ENCODE measurements at places on chromosomes 3 and 15. TPM values are rescaled to one million over a fixed set of nuclear protein-coding genes. Genes with fewer than 3 reads are reported as not detected.
A peak's percentile ranks its signal among the peaks of the same experiment; 100 is the strongest.

DNA sequence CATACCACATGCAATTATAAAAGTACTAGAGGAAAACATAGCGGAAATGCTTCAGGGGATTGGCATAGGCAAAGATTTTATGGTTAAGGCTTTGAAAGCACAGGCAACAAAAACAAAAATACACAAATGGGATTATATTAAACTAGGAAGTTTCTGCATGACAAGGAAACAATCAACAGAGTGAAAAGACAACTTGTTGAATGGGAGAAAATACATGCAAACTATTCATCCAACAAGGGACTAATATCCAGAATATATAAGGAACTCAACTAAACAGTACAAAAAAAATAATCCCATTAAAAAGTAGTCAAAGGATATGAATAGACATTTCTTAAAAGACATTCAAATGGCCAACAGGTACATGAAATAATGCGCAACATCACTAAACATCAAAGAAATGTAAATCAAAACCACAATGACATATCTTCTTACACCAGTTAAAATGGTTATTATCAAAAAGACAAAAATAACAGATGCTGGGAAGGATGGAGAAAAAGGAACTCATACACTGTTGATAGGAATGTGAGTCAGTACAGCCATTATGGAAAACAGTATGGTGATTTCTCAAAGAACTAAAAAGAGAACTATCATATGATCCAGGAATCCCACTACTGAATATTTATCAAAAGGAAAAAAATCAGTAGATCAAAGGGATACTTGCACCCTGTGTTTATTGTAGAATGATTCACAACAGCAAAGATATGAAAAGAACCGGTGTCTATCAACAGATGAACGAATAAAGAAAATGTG lies 39.1 kb downstream of the COPS2 start:
- H3K27me3 ChIP-seq: no peaks in the 10 kb centered on the region
- no peaks in the 10 kb centered on the region for H3K4me1 ChIP-seq
- H3K36me3 ChIP-seq: no peaks in the 10 kb centered on the region
- H3K4me3 ChIP-seq: no peak overlapping the region

GRCh38 chr3:100702082-100702979 lies 7.0 kb upstream of the TFG start:
- H3K27ac ChIP-seq: no peak overlapping the region
- H3K4me3 ChIP-seq: no peak overlapping the region
- H3K27me3 ChIP-seq: peaks cover 10% of the 10 kb centered on the region
- no peak for DNase-seq
- no peaks in the 10 kb centered on the region for H3K36me3 ChIP-seq

DNA sequence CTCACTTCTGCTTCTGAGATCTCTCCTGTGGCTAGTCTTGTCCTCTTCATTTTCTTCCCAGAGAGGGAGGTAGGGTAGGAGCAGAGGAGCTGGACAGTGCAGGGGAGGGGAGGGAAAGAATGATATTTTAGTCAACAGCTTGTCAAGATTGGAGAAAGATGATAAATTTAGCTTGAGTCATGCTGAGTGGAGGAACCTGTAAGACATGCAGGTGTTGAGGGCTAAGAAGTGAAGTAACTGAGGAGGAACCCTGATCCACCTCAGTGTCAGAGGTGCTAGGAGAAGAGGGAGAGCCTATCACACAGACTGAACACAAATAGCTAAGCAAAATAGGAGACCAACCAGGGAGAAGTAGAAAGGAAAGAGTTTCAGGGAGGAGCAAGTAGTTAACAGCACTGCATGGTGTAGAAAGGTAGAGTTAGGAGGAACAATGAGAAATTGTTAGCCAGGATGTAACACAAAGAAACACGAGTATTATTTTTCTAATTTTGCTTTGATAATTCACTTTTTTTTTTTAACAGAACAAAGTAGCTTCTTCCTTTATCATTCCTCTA lies 108.2 kb upstream of the CHRM5 start:
- no peaks in the 10 kb centered on the region for H3K27me3 ChIP-seq
- H3K27ac ChIP-seq: no peak overlapping the region
- no peak overlapping the region for H3K4me3 ChIP-seq
- H3K4me1 ChIP-seq: no peaks in the 10 kb centered on the region

DNA sequence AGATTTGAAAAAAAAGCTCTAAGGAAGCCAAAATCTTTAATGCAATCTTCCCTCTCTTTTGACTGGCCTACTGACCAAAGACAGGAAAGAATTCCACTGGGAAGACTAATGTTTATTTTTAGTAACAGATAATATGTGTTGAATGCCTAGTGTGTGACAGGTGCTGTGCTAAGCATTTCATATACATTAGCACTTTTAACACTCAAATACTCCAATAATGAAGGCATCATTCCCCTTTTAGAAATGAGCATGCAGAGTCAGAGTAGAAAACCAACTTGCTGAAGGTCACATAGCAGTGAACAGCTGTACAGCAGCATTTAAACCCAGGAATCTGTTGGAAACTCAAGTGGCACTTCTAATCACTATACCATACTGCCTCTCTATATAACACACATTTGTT lies 170.6 kb downstream of the MINAR1 start:
- no peaks in the 10 kb centered on the region for H3K36me3 ChIP-seq
- H3K27me3 ChIP-seq: no peaks in the 10 kb centered on the region
- no peaks in the 10 kb centered on the region for H3K4me1 ChIP-seq
- H3K27ac ChIP-seq: no peak overlapping the region

- DNase-seq: no peak
- H3K36me3 ChIP-seq: no peaks in the 10 kb centered on the region
- no peaks in the 10 kb centered on the region for H3K27me3 ChIP-seq
- H3K27ac ChIP-seq: no peak overlapping the region
- no peaks in the 10 kb centered on the region for H3K4me1 ChIP-seq
- H3K4me3 ChIP-seq: no peak overlapping the region
These were observed 15.4 kb downstream of the ARHGAP31 start for GRCh38 chr3:119309591-119309990.

GRCh38 chr3:14689247-14689980 lies 14.5 kb downstream of the C3orf20 start:
- H3K27me3 ChIP-seq: no peaks in the 10 kb centered on the region
- no peak for DNase-seq
- H3K27ac ChIP-seq: no peak overlapping the region
- no peaks in the 10 kb centered on the region for H3K36me3 ChIP-seq
- no peaks in the 10 kb centered on the region for H3K4me1 ChIP-seq
- no peak overlapping the region for H3K4me3 ChIP-seq

GRCh38 chr15:80550908-80551260 lies 144.2 kb upstream of the ABHD17C start:
- no peaks in the 10 kb centered on the region for H3K27me3 ChIP-seq
- H3K36me3 ChIP-seq: no peaks in the 10 kb centered on the region
- H3K4me1 ChIP-seq: no peaks in the 10 kb centered on the region
- no peak overlapping the region for H3K4me3 ChIP-seq

GRCh38 chr3:192863091-192863420 lies 54.6 kb downstream of the MB21D2 start:
- no peak for DNase-seq
- H3K36me3 ChIP-seq: no peaks in the 10 kb centered on the region
- no peaks in the 10 kb centered on the region for H3K27me3 ChIP-seq
- H3K4me3 ChIP-seq: no peak overlapping the region
- no peak overlapping the region for H3K27ac ChIP-seq

GRCh38 chr3:110821586-110821985 lies 250.0 kb upstream of the NECTIN3 start:
- no peaks in the 10 kb centered on the region for H3K36me3 ChIP-seq
- H3K4me1 ChIP-seq: no peaks in the 10 kb centered on the region

- no peaks in the 10 kb centered on the region for H3K27me3 ChIP-seq
- H3K4me1 ChIP-seq: no peaks in the 10 kb centered on the region
- no peaks in the 10 kb centered on the region for H3K36me3 ChIP-seq
- no peak for DNase-seq
These were observed 89.7 kb downstream of the RPL39L start for GRCh38 chr3:187049462-187050101.

- H3K27ac ChIP-seq: peak overlapping the region; percentile 99
- H3K4me1 ChIP-seq: peaks cover 20% of the 10 kb centered on the region
- DNase-seq: no peak
- no peaks in the 10 kb centered on the region for H3K36me3 ChIP-seq
- no peaks in the 10 kb centered on the region for H3K27me3 ChIP-seq
These were observed 3.2 kb upstream of the HEG1 start for GRCh38 chr3:125058959-125059358.

DNA sequence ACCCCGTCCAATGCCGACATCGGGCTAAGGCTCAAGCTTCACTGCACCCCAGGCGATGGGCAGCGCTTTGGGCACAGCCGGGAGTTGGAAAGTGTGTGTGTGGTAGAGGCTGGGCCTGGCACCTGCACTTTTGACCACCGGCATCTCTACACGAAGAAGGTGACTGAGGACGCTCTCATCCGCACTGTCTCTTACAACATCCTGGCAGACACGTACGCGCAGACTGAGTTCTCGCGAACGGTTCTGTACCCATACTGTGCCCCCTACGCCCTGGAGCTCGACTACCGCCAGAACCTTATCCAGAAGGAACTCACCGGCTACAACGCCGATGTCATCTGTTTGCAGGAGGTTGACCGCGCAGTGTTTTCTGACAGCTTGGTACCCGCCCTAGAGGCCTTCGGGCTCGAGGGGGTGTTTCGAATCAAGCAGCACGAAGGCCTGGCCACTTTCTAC lies 1.0 kb downstream of the PDE12 start:
- H3K27ac ChIP-seq: peak overlapping the region; percentile 80
- H3K4me3 ChIP-seq: peak overlapping the region; percentile 94
- H3K4me1 ChIP-seq: peaks cover 7% of the 10 kb centered on the region

- H3K27ac ChIP-seq: peak overlapping the region; percentile 27
- no peaks in the 10 kb centered on the region for H3K4me1 ChIP-seq
These were observed 72.8 kb upstream of the ZNF280D start for GRCh38 chr15:56806148-56806536.

DNA sequence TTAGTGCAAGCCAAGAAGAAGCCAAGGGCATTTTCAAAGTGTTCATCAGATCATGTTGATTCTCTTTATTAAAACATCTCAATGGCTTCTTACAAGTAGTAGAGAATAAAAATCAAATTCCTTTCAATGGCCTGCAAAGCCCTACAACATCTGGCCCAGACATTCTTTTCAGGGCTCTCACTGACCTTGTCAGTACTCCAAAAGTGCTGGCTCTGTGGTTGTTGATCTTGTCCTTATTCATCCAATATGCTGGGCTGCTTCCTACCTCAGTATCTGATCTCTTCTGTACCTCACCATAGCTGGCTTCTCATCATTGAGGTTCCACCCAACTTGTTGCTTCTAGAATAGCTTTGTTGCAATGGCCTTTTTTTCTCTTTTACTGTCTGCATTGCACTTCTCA lies 74.0 kb upstream of the SAMMSON start:
- DNase-seq: no peak
- H3K4me3 ChIP-seq: no peak overlapping the region
- no peaks in the 10 kb centered on the region for H3K27me3 ChIP-seq
- no peak overlapping the region for H3K27ac ChIP-seq
- no peaks in the 10 kb centered on the region for H3K36me3 ChIP-seq

- H3K27me3 ChIP-seq: no peaks in the 10 kb centered on the region
- no peak overlapping the region for H3K4me3 ChIP-seq
- no peak overlapping the region for H3K27ac ChIP-seq
- peaks cover 10% of the 10 kb centered on the region for H3K4me1 ChIP-seq
- DNase-seq: no peak
These were observed 2.2 kb upstream of the CD276 start for GRCh38 chr15:73681856-73682599.

DNA sequence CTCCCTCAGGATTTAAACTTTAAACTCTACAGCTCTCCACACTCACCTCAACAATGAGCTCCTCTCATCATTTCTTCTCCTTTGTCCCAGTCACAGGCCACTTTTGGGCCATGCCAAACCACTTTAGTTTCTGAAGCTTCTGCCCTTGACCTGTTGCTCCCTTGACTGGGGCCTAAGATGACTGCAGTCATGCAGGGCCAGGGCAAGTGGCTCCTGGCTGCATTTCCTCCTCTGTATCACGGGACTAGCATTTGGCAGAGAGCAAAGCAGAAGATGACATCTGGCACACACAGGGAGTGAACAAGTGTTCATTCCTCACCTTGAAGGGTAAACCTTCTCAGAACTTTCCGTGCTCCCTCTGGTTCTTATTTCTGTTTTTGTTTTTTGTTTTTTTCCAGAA lies 136.9 kb downstream of the PDE8A start:
- DNase-seq: no peak
- no peaks in the 10 kb centered on the region for H3K36me3 ChIP-seq
- H3K27ac ChIP-seq: no peak overlapping the region
- H3K4me1 ChIP-seq: no peaks in the 10 kb centered on the region

GRCh38 chr15:25739687-25740121 lies 123.4 kb downstream of the ATP10A start:
- DNase-seq: no peak
- no peaks in the 10 kb centered on the region for H3K36me3 ChIP-seq
- H3K27me3 ChIP-seq: no peaks in the 10 kb centered on the region
- H3K27ac ChIP-seq: no peak overlapping the region
- no peak overlapping the region for H3K4me3 ChIP-seq

- no peak overlapping the region for H3K4me3 ChIP-seq
- no peaks in the 10 kb centered on the region for H3K27me3 ChIP-seq
- DNase-seq: peak; percentile 57
These were observed 26.2 kb downstream of the MAGEF1 start for GRCh38 chr3:184685646-184686045.

GRCh38 chr3:11600501-11601282 lies 43.0 kb downstream of the VGLL4 start:
- peak overlapping the region; percentile 94 for H3K27ac ChIP-seq
- H3K27me3 ChIP-seq: no peaks in the 10 kb centered on the region
- H3K4me1 ChIP-seq: peaks cover 29% of the 10 kb centered on the region
- DNase-seq: peak; percentile 84

DNA sequence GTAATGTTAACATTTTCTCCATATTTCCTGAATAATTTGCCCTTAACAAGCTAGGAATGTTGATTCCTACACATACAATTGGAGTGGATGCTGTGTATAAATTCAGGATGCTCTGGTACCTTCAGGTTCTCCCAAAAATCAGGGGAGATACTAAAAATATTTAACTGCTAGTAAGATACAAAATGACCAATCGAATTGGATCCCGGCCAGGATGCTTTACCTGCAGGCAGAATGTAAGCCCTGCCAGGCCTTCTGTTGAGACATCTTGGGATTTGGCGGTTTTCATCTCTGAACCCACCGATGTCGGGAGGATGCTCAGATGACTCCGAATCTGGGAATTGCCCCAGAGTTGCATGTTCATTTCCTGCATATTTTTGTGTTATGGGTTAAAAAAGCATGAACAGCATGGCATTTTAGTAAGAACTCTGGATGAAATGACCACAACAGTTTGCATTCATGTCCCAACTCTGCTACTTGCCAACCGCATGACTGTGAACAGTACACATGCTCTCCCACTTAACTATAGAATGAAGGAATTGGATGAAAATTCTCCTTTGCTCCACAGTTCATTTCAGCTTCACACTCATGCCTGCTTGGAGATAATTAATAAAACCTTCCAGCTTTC lies 241.4 kb upstream of the TBL1XR1 start:
- no peaks in the 10 kb centered on the region for H3K4me1 ChIP-seq
- DNase-seq: no peak
- H3K27ac ChIP-seq: peak overlapping the region; percentile 43
- H3K27me3 ChIP-seq: no peaks in the 10 kb centered on the region

CD200R1 gene
- total RNA-seq: 5.7 TPM

GOLGA8T gene
- total RNA-seq: not detected

BUB1B gene
- total RNA-seq: not detected

PCOLCE2 gene
- 7.7 TPM for total RNA-seq

STOML1 gene
- total RNA-seq: 4.4 TPM

CIP2A gene
- total RNA-seq: 31.5 TPM

MASP1 gene
- 25.3 TPM for total RNA-seq

NUP210 gene
- 6.7 TPM for total RNA-seq

TMEM43 gene
- 104 TPM for total RNA-seq

Measured in uterus (tissue), 4 donors.